ENCODE measurements at places on chromosomes 12 and 14.
A peak's percentile ranks its signal among the peaks of the same experiment; 100 is the strongest.

DNA sequence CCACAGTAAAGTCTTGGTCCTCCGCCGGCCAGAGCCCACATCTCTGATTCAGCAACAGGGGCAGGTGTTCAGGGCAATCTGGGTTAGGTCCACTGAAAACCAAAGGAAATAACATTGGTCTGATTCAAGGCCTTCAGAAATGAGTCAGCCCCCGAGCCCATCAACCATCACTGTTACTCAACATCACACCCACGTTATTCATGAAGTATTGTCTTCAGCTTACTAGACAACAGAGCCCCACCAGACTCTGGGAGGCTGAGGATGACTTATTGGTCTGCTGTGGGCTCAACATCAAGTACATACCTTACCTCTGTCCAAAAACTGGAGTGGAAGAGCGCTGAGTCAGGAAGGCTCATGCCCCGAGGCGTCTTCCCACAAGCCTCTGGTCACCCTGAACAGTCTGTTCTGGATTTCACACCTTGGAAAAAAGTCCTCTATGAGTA, 97.5 kb downstream of the ZFP36L1 start:
- DNase-seq, result peak; percentile 72

DNA sequence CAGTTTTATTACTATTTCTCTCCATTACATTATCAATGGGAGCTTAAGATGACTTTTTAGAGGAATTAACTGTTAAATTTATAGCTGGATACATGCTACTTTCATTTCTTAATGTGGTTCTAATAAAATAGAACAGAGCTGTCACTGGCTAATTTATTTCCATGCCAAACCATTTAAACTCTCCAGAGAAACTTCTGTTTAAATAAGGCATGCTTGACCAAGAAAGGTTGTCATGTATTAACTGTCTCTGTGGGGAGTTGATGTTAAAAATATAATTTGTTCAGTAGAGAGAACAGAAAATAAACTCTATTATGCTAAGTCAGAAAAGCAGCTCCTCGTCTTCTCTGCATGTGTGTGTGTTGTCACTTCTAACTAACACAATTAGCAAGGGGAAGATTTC, 447.4 kb downstream of the SLC16A7 start:
- no peak for DNase-seq

DNA sequence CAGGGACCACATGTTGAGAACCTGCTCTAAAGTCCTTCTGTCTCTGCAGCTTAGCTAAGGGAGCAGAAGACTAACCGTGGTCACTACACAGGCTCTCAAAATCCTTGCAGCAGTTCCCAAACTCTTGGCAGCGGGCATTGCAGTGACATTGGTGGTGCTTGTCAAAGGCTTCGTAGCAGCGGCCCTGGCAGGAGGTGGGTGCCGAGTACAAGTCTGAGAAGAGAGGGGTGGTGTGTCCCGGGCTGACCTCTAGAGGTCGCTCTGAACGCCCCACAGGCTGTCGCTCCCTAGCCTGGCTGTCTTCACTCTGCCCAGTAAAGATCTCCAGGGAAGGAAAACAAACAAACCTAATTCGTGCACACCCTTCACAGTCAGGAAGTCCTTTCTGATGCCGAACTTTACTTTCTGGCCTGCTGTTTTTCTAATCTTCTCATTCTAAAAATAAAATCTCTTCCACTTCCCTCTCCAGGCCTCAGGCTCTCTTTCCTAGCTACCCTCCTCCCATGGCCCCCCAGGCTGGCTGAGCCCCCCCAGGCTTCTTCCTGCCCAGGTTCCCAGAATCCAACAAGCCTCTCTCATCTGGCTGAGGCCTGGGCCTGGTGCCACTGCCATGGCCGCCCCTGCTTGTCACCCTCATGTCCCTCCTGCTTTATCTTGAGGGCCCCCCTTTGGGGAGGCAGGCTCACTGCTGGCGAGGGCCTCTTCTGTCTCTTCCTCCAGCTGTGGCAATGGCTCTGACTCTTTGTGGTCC, 7.7 kb downstream of the ENDOU start:
- DNase-seq, result peak; percentile 55

GRCh38 chr14:39381366-39381765, 50.9 kb downstream of the FBXO33 start:
- no peak for DNase-seq

GRCh38 chr12:38956337-38956736, 50.9 kb upstream of the CPNE8 start:
- no peak for DNase-seq

GRCh38 chr14:51750542-51750941, 98.8 kb downstream of the FRMD6 start:
- DNase-seq, result no peak

DNA sequence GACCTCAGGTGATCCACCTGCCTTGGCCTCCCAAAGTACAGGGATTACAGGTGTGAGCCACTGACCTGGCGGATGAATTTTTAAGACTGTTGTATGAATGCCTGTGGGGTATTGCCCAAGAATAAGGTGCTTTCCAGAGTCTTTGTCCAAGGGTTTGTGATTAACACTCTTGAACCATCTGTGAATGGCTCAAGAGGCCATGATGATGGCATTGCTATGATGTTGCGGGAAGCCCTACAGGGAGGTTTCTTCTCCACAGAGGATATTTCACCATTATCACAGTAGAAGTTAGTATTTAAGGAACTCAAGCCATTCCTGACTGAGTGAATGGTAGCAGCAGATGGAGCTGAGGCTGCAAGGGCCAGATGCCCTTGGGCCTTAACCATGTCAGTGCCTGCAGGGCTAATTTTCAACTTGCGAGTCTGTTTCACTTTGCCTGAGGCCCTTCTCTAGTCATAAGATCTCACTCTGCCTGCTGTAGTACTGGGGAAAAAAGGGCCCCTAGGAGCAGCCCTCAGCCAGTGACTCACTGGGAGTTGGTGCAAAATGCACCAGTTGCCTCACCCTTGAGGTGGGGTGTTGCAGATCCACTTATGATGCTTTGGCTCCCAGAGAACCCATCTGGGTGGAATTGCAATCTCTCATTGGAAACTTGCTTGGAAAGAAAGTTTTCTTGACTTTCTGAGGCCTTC, 108.6 kb upstream of the FLRT2 start:
- no peak for DNase-seq

DNA sequence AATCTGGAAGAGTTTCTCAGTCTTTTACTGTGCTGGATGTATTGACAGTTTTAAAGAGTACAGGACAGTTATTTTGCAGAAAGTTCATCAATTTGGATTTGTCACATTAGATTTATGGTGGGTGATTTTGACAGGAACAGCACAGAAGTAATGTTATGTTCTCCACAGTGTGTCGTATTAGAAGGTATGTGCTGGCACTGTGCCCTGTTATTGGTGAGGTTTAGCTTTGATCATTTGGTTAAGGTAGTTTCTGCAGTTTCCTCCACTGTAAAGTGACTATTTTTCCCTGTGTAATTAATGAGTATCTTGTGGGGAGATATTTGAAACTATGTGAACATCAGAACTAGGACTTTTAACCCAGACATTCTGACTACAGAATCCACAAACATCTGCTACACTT, 308.5 kb upstream of the TBX3 start:
- DNase-seq, result no peak

DNA sequence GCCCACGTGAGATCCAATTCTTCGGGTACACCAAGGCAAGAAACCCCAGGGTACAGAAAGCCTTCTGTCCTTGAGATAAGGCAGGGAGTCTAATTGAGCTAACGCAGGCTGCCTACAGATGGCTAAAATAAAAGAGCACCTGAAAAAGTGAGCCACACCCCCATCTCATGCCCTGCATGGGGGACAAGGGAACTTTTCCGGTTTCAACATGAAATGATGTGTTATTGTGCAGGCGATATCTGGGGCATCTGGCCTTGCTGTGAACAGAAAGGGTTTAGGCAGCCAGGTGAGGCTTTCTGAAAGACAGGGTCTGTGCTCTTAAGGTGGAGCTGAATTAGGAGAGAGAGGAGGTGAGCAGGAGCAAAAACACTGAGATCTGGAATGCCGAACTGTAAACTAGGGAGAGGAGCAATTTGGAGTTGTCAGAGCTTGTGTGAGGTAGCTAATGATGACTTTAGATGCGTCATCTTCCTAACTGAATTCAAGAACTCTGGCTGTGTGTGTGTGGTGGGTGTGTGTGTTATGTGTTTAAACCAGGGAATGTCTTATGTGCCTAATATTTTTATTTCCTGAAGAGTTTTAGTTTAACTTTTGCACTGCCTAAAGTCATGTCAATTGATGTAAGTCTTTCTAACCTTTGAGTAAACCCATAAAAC, 20.1 kb upstream of the LDHB start:
- no peak for DNase-seq

- DNase-seq, result no peak
Observed at GRCh38 chr12:45863332-45863731, 127.0 kb downstream of the SCAF11 start.

DNA sequence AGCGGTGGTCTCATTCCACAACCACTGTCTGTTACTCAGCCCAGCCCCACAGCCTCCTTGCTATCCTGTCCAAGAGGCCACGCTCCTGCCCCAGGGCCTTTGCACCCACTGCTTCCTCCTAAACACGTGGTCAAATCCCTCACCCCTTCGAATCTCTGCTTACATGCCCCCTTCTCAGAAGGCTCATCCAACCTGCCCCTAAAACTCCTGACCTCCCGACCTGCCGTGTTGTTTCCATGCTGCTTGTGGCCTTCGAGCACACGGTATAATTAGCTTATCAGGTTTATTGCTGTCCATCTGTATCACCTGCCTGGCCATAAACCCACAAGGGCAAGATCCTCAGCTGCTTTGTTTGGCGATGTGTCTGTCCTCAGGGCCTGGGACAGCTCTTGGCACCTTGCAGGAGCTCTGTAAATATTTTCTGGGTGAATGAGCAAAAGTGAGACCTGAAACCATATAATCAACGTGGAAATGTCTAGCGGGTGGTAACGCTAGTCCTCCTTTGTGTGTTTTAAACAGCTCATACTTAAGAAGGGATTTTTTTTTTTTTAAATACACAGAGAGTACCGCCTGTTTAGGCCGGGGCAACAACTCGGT, 36.0 kb downstream of the SCARB1 start:
- peak; percentile 32 for DNase-seq

GRCh38 chr12:71756054-71756690, 1.5 kb downstream of the RAB21 start:
- no peak for DNase-seq

DNA sequence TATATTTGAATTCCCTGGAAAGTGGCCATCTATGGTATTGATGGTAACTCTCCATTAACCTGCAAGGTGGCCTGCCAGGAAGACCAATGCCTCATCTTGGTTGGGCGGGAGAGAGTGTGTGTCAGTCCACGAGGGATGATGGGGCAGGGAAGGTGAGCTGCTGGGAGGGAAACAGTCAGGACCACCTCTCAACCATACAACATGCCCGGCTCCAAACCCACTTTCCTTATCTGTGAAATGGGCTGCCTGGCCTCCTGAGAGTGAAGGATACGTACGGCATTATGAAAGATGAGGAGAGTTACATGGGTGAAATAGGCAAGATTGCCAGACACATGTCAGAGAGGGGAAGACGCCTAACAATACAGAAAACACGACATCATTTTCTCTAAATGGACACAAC, 70.9 kb downstream of the RBM19 start:
- no peak for DNase-seq

- peak; percentile 49 for DNase-seq
Observed at GRCh38 chr12:47882781-47883546, 21.8 kb downstream of the VDR start.

- DNase-seq, result no peak
Observed at GRCh38 chr12:121239351-121240061, 29.6 kb downstream of the P2RX4 start.

DNA sequence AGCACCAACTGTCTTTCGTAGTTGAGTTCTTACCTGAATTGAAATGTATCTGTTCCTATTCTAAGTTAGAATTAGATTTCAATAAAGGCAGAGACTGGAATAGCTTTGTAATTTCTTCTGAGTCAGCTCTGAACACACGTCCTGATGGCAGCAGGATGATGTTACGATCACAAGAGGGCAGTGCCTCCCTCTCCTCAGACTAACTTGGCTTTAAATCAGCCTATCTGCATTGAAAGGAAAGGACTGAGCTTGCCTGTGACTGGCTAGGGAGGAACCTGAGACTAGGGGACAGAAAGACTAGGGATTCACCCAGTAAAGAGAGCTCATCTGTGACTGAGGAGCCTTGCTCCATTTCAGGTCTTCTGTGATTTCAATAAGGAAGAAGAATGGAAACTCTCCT, 323.7 kb upstream of the OR4E1 start:
- peak; percentile 60 for DNase-seq

DNA sequence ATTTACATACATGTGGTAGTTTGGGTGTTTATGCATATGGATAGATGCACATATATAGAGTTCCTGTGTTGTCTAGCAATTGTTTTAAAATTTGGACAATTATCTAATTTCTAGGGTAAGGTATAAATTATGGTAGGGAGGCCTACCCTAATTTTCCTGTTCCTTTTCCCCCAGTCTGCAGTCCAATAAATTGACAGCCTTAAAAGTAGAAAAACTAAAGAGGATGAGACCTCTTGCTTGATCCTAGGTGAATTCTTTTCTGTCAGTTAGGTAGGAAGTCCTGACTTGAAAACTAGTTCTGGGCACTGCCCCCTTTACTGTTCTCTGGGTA, 2.1 kb upstream of the CDKN1B start:
- no peak for DNase-seq

GRCh38 chr12:47271800-47272239, 192.1 kb upstream of the AMIGO2 start:
- DNase-seq, result no peak

GRCh38 chr12:68406134-68406576, 74.0 kb upstream of the MDM1 start:
- no peak for DNase-seq

DNA sequence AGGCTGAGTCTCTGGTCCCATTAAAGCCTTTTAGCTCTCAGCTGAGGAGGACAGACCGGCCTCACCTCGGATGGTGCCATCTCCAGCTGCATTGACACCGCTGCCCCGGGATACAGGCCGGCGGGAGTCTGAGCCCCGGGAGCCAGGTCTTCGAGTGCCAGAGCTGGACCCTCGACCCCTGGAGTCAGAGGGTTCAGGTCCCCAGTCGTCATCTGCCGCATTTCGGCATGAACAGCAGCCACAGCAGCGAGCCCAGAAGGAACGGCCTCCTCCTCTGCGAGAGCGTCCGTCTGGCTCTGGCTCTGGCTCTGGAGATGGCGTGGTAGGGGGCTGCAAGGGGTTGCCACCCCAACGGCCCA, 1.0 kb downstream of the TGM1 start:
- no peak for DNase-seq

- no peak for DNase-seq
Observed at GRCh38 chr14:69570836-69571330, 3.8 kb downstream of the CCDC177 start.

DNA sequence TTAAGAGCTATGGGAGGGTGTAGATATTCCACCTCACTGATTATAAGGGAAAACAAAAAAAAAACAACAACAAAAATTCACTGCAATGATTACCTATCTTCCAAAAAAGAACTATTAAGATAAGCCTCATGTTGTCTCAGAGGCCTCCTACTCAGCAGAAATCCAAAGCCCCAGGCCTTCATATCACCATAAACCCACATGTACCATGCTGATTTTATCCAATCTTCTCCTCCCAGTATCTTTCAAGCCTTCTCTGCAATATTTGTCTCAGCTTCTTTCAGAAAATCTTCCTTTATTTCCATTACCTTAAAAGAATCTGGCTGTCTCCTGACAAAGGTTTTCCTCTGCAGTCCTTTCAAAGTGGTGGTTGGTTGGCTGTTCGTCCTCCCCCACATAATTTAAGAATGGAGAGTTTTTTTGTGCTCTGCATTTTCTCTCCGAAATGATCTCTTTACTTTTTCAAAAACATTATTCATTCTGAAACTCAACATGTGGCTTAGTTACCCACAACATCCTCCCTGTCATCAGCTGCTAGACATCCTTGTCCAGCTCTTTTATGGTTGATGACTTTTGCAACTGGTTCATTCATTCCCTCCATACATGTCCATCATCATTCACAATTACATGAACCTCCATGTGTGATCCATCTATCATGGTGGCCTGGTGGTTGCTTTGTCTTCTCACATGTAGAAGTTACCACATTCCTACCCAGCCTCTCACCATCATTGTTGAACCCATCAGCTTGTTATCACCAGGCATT, 2.9 kb upstream of the EPYC start:
- peak; percentile 50 for DNase-seq

Measured in activated CD4-positive, alpha-beta T cell treated with anti-CD3 and anti-CD28 coated beads, Interleukin-2, Interleukin-6, amounts not matched to agents 100 ng/mL and 50 ng/mL, durations not matched to agents 16 hours and 8 hours (primary cell).